ENCODE measurements at places on chromosomes 2 and 18.

DNA sequence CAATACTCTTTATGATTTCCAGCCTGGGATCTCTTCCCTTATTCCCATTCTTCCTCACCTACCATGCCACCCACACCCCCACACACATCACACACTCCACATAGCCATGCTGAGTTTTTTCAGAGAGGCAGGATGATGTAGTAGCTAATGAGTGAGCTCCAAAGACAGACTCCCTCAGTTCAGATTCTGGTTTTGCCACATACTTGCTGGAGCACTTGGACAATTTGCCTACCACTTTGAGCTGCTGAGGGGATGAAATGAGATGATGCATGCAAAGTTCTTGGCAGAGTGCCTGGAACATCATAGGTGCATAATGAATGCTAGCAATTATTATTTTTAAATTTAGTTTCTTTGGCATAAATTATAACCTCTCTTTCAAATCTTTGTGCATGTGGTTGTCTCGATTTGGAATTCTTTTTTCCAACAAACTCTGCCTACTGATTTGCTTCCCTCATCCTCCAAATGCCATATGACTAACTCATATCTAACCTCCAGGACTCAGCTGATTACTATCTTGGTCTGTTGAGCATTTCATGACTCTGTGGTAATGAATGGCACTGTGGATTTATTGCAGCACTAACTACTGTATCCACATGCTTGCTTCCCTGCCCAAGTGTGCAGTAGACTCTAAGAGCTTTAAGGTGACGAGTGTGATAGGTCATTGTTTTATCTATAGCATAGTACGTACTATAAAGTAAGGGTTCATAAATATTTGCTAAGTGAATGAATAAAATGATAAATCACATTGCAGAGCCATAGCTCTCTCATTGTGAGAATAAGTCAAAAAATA is 99.1 kb downstream of the TACR1 start:
- no peak for DNase-seq

DNA sequence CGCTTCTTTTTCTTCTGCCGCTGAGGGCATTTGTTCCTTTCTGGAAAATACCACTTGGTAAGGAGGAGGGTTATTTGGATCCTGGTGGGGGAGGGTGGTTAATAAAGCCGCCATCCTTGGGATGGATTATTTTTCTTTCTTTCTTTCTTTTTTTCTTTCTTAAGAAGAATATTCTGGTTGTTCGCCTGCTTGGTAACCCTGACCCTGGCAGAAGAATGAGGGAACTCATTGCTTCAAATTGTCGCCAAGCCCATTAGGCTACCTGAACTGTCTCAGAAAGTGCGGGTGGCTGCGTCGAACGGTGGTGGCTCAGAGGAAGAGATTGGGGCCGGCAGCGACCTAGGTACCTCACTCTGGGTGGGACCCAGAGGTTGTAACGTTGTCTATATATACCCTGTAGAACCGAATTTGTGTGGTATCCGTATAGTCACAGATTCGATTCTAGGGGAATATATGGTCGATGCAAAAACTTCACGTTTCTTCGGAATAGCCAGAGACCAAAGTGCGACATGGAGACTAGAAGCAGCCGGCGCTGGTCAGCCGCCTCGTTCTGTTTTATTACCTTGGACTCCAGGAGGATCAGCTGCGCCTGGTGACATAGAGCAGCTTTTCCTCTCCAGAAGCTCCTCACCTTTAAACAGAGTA is 1.3 kb upstream of the HOXD4 start:
- no peak for DNase-seq

DNA sequence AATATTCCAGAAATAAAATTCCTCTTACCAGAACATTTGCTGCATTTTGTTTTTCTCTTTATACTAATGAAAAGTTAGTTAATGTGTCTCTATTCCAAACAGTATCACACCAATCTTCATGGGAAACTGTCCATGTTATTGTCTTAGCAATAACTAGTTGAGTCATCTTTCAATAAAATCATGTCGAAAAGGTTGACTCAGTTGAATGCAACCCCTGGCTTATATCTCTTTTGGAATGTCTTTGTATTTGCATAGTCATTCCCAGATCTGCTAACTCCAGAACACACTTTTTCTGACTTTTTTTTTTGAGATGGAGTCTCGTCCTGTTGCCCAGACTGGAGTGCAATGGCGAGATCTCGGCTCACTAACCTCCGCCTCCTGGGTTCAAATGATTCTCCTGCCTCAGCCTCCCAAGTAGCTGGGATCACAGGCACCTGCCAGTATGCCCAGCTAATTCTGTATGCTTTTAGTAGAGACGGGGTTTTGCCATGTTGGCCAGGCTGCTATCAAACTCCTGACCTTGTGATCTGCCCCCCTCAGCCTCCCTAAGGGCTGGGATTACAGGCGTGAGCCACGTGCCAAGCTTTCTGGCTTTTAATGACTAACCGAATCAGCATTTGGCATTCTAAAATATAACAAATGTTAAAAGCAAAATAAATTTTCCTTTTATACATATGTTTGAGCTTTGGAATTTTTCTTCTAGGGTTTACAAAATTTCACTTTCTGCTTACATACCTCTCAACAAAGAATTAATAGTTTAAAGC is 133.2 kb upstream of the GULP1 start:
- no peak for DNase-seq

GRCh38 chr2:212537726-212538304 is 787 bp downstream of the ERBB4 start:
- peak; percentile 59 for DNase-seq

DNA sequence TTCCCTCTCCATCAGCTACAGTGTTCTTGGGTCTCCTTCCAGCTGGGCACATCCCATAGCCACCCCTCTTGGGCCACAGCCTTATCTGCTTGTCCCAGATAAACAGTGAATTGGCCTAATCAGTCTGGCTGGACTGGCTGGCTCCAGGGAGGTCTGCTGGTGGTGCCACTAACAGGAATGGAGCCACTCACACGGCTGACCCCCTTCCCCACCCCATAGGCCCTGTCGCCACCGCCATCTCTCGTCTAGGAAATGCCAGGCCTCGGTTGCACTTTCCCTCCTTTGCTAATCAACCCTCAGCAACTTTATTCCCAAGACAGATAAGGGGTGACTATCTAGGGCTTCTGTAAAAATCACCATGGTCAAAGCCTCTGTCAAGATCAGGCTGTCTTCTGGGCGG is 23.0 kb upstream of the TNP1 start:
- DNase-seq = no peak

GRCh38 chr2:177275040-177275742 is 10.7 kb upstream of the NFE2L2 start:
- DNase-seq = no peak

GRCh38 chr18:32048507-32049091 is 30.0 kb downstream of the RNF125 start:
- no peak for DNase-seq
